ENCODE measurements at places on chromosomes 1 and 21. TPM values are rescaled to one million over a fixed set of nuclear protein-coding genes. Genes with fewer than 3 reads are reported as not detected.

DNA sequence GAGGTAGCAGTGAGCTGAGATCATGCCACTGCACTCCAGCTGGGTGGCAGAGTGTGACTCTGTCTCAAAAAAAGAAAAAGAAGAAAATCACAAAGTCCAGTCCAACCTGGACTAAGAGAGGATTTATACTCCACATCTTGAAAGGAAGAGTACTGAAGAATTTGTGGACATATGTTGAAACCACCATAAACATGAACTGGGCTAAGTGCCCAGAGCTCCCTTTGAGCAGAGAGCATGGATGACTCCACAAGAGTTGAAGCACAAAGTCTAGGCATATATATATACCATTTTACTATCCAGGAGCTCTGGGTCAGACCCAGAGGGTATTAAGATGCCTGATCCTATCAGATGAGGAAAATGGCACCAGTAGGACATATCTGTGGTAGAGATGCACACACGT, 86.6 kb downstream of the OMA1 start:
- no peak for DNase-seq

GRCh38 chr1:160547422-160547821, 24.4 kb upstream of the SLAMF6 start:
- DNase-seq = no peak

- no peak for DNase-seq
Measured at GRCh38 chr1:17581389-17582123, 42.1 kb downstream of the ARHGEF10L start.

- no peak for DNase-seq
Measured at GRCh38 chr1:181239086-181239485, 150.6 kb downstream of the IER5 start.

GRCh38 chr1:1171546-1172340, 1.9 kb upstream of the TTLL10 start:
- DNase-seq = no peak

- no peak for DNase-seq
Measured at GRCh38 chr1:9079988-9080704, 10.7 kb upstream of the SLC2A5 start.

GRCh38 chr1:161994175-161994668, 29.4 kb downstream of the OLFML2B start:
- no peak for DNase-seq

ADCY10 gene
- not detected for total RNA-seq

CTSK gene
- total RNA-seq = 16.0 TPM

FASLG gene
- total RNA-seq = not detected

CYP4Z1 gene
- total RNA-seq = 0.26 TPM

ADORA3 gene
- 1.4 TPM for total RNA-seq

Data from gastrocnemius medialis (tissue), 4 donors.